Endothelial cell (in vitro differentiated cells): ENCODE measurements at places on chromosomes 2 and 18. TPM values are rescaled to one million over a fixed set of nuclear protein-coding genes. Genes with fewer than 3 reads are reported as not detected.

DNA sequence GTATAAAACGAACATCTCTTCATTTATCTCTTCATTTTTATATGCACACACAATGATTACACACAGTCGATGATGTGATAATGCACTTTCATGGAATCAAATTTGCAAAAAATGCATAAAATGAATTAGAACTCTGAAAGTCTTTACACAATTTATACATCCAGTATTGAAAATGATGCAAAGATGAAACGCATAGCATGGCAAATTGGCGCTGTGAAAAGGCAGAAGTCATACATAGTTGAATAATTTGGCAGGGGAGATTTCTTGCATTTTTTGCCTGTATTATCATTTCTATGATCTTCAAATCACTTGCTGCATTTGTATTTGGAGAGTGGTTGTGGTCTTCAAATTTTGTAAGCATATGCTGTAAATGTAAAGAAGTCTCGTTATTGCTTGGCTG is 150.7 kb upstream of the LGALSL start:
- DNase-seq = no peak

DNA sequence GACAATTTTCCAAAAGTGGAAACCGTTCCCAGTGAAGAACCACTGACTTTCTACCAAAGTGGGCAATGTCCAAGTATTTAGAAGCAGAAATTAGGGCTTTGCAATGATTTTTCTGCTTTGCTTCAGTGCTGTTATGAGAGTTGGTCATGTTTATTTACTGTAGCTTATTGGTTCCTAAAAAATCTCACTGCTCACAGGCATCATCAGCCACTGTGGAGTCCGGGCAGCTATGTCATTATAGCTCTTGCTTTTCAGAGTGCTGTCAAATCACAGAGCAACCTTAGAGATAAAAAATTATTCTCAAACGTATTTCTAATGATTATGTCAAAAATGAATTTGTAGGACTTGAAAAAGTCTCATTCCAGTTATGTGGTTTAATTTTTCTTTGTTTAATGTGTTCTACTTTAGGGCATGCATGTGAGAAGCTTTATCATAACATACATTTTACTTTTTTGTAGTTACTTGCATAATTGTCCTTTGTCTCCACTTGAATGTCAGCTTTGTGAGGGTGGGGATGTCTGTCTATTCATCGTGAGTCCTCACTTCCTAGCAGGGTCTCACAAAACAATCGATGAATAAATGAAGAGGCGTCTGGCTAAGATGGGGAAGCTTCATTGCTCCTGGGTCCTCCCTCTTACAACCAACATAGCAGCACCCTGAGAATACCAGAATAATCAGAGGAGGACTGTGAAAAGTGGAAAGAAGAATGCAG is 117.6 kb downstream of the TPGS2 start:
- no peak for DNase-seq

Gene THOC1
- total RNA-seq = 45.8 TPM

DNA sequence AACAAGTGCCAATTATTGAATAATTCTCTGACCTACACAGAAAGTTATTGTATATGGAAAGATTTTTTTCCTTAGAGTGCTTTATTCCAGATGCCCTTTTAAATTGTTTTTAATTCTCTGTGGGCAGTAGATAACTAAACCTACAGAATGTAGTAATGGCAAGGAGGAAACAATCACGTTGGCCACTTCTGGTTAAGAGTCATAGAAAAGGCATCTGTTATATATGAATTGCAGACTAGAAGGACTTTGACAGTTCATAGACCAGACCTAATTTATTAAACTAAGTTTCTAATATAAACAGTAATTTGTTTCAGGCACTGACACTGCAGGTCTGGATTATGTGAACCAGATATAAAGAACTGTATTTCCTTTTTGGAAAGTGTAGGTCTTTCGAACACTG is 607.5 kb downstream of the PLCL1 start:
- DNase-seq = no peak

GRCh38 chr2:240524963-240525718 is 32.6 kb downstream of the ANKMY1 start:
- DNase-seq = no peak

GRCh38 chr2:233901884-233902283 is 15.3 kb upstream of the TRPM8 start:
- DNase-seq = no peak

DNA sequence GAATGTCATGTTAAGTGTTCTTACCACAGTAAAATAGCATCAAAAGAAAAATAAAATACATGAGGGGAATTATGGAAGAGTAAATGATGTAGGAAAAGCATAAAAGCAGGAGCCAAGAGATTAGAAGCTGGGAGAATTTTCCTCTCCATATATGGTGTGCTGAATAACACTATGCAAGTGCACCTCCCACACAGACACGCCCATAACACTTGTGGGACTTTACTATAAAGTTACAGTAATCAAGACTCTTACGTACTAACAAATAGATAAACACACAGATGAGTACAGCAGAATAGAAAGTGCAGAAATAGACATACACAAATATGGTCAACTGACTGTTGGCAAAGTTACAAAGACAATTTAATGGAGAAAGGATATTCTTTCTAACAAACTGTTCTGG is 16.0 kb upstream of the SPHKAP start:
- DNase-seq = no peak

DNA sequence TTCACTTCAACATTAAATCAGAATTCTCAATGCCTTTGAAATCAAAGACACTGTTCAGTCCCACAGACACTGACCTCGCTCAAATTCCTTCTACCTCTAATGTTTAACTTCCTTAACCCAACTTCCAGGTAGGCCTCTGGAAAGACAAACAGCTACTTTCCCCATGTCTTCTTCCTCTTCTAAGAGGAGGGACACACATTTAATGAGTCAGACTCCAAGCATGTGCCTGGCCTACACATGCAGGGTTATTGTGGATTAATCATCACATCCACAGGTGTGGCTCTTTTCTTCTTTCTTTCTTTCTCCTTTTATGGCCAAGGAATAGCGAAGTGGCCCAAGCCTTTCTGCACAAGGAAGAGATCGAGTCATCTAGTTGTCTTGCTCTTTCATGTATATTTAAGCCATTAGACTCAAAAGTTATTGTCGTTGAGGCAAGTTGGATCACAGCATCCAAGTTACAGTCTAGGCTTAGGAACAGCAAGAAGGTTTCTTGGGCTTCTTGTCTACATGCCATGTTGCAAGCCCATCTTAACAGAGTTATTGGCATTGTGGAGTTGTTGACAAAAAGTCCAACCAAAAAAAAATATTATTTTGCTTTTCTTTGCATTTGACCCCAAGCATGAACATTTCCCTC is 387.8 kb downstream of the IRS1 start:
- no peak for DNase-seq

DNA sequence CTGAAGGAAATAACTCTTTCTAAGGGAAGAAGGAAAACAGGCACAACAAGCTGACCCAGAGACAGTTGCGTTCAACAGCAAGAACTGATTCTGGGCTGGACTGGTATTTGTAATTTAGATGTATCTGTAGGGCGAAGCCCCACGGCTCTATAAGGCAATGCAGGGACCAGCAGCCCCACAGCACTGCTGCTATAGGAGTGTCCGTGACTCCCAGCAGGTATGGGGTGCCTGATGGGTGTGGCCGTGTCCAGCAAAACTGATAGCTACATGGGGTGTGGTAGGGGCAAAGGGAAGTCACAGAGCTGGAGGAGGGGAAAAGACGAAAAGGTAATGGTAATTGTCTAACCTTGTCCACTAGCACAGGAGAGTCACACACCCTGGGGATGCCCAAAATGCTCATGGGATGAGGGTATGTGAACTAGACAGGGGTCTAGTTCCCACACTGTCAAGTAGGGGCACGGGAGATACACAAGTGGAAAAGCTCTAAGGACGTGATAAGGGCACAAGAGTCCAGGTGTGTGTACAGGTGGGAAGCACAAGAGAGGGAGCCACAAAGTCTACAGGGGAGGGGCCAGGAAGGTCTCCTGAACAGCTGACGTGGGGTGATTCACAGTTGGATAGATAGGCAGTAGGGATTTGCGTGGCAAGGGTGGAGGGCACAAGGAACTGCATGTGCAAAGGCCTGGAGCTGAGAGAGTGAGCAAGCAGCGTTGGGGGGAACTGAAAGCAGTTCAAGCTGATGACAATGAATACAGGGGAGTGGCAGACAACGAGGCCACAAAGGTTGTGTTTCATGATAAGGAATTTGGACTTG is 48.5 kb upstream of the ASPRV1 start:
- DNase-seq = no peak

GRCh38 chr2:113979191-113980128 is 89.6 kb downstream of the ACTR3 start:
- DNase-seq = peak; percentile 26

Gene GPBAR1
- 0.77 TPM for total RNA-seq

DNA sequence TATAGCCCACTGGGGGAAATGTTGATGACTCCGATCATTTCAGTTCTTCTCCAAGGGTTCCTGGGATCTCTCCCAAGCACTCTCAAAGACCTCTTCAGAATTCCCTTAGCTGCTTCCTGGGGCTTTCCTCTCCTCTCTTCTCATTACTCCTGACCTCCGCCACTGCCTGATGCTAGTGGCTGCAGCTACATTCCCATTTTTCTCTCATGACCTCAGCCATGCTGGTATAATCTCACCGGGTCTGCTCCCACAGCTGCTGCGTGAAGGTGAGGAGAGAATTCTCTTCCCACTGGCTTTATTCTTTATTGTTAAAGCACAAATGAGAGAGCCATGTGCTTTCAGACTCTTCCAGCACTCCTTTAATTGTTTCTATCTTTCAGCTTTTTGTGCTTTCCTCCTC is 312.0 kb upstream of the ETAA1 start:
- no peak for DNase-seq

DNA sequence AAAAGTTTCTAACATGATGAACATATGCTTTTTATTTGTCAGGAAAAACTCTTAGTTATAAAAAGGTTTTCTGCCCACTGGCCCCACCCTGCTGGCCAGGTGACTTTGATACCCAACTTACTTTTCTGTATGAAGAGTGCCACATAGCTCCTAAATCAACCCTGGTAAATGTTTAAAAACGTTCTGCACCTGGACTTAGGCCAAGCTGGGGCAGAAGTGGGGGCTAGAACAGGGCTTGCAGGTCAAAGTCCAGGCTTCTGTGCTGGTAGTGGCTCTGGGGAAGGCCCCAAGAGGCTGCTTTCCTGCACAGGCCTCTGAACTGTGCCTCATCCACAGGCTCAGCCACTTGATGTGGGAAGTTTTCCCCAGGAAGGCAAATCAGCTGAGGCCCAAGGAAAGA is 171.7 kb downstream of the ANKRD30B start:
- no peak for DNase-seq

GRCh38 chr2:47629501-47630460 is 153.2 kb upstream of the MSH6 start:
- DNase-seq = no peak

Gene TRABD2A
- total RNA-seq = 7.2 TPM

GRCh38 chr2:142944721-142945120 is 67.3 kb downstream of the KYNU start:
- DNase-seq = no peak

- no peak for DNase-seq
These were observed 52.1 kb downstream of the NFATC1 start for GRCh38 chr18:79447703-79448367.

Gene HOXD3
- total RNA-seq = 4.1 TPM

- no peak for DNase-seq
These were observed 23.3 kb downstream of the TRABD2A start for GRCh38 chr2:84857566-84857965.

Gene KCNG2
- 0.56 TPM for total RNA-seq
